ENCODE measurements at places on chromosomes 13 and 19.

DNA sequence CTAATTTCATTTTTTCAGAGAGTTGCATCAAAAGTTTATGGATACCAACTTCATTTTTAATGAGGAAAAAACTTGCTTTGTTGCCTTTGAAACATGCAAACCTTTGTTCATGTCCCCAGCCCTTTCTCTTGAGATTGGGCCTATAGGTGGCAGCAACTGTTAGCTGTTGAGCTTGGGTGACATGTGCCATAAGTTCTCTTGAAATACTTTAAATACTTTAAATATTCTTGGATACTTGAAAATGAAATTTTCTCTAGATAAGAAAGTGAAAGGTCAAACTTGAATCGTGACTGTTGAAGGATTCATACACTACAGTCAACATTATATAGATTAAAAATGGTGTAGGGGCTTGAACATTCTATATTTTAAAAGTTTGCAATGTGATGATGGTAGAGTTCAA, 294.9 kb downstream of the NDFIP2 start:
- DNase-seq, result no peak

GRCh38 chr13:61036715-61037114, 378.9 kb downstream of the PCDH20 start:
- no peak for DNase-seq

- no peak for DNase-seq
Measured at GRCh38 chr13:66795636-66796035, 434.5 kb downstream of the PCDH9 start.

- peak; percentile 30 for DNase-seq
Measured at GRCh38 chr19:46546194-46546896, 50.7 kb upstream of the PNMA8B start.

DNA sequence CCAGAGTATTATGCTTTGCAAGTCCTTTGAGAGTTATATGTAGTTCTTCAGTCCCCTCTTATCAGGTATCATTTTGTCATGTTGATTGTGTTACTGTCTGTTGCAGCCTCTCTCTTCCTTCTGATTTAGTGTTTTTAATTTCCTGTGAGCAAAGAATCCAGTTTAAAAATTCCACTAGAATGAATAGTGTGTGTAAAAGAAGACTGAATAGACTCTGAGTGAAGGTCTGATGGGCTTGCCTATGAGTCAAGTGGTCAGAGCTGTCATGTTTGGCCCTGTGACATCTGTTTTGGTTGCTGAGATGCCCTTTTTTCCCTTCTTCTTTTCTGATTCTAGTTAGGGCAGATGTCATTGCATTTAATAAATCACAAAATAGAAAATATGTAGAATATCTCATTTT, 23.3 kb upstream of the KCTD4 start:
- no peak for DNase-seq

Measured in stimulated activated naive CD8-positive, alpha-beta T cell treated with anti-CD3 and anti-CD28 coated beads, Interleukin-15, Interleukin-2, amounts not matched to agents 100 U/mL and 50 U/mL, for 24 hours (primary cell).